Activated CD4-positive, alpha-beta T cell treated with anti-CD3 and anti-CD28 coated beads, Interleukin-2, amount 50 U/mL, for 1 hour (primary cell): ENCODE measurements at places on chromosomes 16 and 17.

GRCh38 chr17:77428020-77428748, 287.4 kb downstream of the SEC14L1 start:
- DNase-seq, result no peak

- DNase-seq, result no peak
Measured at GRCh38 chr17:4054446-4054845, 88.4 kb downstream of the ZZEF1 start.

GRCh38 chr17:245020-245419, 63.6 kb upstream of the DOC2B start:
- DNase-seq, result no peak

DNA sequence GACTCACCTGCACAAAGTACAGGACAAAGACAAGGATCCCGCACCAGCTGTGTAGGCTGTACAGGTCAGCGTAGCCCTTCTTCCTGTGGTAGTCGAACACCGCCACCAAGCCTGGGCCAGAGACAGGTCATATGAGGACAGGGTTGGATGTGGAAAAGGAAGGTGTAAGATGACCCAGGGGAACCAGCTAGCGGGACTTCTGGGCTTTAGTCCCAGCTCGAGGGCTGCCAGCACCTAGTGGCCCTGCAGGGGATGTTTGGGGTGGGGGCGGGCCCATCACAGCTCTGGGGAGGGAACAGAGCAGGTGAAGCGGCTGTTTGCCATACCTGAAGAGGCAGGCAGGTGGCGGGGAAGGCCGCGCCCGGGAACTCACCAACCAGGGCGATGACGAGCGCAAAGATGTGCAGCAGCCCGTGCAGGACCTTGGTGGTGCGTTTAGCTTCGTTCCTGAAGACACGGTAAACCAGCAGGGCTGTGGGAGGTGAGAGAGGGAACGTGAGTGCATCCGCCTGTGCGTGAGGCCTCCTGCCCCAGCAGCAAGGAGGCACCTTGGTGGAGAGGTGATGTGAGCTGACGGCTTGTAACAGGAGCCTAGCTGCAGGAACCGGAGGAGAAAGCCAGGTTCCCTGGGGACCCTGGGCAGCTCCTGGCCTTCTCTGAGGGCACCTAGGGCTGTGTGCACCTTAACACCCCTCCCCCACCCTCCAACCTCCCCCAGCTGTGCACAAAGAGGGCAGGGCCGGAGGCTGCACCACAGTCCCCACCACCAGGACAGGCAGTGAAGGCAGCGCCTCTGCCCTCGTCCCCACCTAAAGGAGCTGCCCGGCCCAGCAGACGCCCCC, 10.2 kb downstream of the CYB561 start:
- no peak for DNase-seq

- DNase-seq, result peak; percentile 58
Measured at GRCh38 chr17:79065105-79065670, 9.4 kb upstream of the ENGASE start.

DNA sequence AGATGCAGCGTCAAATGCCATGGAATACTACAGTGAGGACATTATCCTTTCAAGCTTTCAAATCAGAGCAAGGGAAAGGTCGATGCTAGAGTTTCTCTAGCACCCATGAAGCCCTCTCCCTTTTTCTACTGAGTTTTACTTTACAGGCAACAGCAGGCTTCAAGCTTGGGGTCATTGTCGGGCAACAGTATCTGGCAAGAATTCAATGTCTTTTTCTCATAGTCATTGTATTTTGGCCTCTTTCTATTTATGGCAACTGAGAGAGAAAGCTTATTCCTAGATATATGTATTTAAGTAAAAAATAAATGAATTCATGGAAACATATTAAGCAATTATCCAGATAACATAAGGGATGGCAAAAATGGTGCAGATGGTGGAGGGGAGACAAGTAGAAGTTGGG, 364 bp upstream of the CETP start:
- no peak for DNase-seq

- no peak for DNase-seq
Measured at GRCh38 chr16:782766-783403, 5.3 kb downstream of the RPUSD1 start.

GRCh38 chr17:17808706-17809432, 27.9 kb downstream of the SREBF1 start:
- no peak for DNase-seq

- DNase-seq, result no peak
Measured at GRCh38 chr16:58032710-58033293, 7.2 kb downstream of the MMP15 start.

GRCh38 chr16:66014221-66014620, 352.3 kb upstream of the CDH5 start:
- DNase-seq, result no peak

DNA sequence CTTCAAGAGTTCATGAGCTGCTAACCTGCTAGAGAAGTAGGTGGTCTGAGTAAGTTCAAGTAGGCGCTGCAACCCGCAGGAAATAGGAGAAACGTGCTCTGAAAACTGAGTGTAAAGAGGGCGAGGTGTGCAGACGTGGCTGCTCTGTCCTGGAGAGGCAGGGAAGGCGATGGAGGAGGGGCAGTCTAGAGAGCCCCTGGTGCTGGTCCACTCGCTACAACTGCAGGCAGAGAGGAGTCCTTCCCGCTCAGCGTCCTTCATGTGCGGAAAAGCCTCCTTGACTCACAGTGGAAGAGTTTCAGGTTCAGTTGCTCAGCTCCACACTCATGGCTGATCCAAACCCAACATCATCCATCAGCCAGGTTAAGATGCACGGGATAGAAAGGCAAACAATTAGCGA, 12.1 kb downstream of the ABCA3 start:
- no peak for DNase-seq

- DNase-seq, result no peak
Measured at GRCh38 chr16:53955221-53955875, 251.4 kb downstream of the FTO start.

GRCh38 chr16:229731-230281, 557 bp upstream of the LUC7L start:
- DNase-seq, result no peak

GRCh38 chr16:51103590-51103989, 47.5 kb downstream of the SALL1 start:
- no peak for DNase-seq

- no peak for DNase-seq
Measured at GRCh38 chr17:81234940-81235821, 3.7 kb downstream of the TEPSIN start.

- DNase-seq, result no peak
Measured at GRCh38 chr16:46859719-46860152, 24.4 kb upstream of the GPT2 start.

- no peak for DNase-seq
Measured at GRCh38 chr17:3929764-3930163, 13.5 kb upstream of the P2RX1 start.

GRCh38 chr16:73057291-73058210, 9.6 kb upstream of the ZFHX3 start:
- DNase-seq, result no peak

GRCh38 chr16:84379709-84380362, 11.5 kb downstream of the ATP2C2 start:
- no peak for DNase-seq

GRCh38 chr17:77096570-77097214, 44.1 kb upstream of the SEC14L1 start:
- DNase-seq, result no peak

DNA sequence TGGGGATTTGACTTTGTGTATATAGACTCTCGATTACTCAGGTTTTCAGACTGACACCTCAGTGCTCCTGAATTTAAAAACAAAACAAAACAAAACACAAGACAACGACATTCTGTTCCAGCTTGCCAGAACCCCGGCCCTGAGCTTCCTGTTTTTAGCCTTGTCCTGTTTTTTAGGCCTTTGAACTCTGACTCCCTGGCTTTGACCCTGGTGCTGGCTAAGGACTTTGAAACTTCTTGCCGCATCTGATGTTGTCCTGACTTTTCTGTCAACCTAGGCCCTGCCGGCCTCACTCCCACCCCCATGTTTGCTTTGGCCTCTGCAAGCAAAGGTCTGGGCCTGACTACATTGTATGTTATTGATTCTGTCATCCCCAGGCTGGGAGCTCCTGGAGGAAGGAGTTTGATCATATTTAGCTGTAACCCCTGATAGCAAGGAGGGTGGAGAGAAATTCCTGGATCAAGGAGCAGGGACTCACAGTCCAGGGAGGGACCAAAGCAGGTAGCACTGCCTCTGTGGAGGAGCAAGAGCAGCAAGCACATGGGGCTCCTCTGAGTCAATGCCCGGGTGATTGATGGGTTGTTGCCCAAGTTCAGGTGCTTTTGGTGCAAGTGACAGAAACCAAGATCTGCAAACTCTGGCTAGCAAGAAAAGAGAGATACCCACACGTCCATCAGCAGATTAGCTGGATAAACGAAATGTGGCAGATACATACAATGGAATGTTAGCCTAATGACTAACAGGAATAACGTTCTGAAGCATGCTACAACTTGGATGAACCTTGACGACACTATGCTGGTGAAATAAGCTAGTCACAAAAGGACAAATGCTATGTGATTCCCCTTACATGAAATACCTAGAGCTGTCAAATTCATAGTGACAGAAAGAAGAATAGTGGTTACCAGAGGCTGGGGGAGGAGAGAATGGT, 7.7 kb downstream of the CCL16 start:
- DNase-seq, result no peak

DNA sequence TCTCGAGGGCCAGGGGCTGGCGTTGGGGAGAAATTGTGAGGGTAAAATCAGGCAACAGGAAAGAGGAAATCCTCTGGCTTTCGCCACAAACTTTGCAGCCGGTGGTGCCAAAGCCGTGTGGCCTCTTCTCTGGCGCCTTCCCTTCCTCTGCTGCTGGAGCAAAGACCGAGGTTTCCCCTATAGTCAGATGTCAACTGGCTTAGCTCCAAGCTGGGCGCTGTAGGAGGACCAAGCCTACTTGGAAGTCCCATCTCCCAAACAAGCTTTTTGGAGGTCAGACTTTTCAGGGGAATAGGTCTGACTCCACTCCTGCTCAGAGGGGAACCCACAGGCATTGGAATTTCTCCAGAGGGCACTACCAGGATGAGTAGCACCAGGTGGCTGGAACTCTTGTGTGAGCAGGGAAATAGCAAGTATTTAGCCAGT, 5.0 kb downstream of the IGFBP4 start:
- no peak for DNase-seq

- DNase-seq, result no peak
Measured at GRCh38 chr16:12347365-12347764, 370.8 kb downstream of the SNX29 start.

GRCh38 chr16:77679391-77679790, 42.9 kb upstream of the NUDT7 start:
- DNase-seq, result no peak

DNA sequence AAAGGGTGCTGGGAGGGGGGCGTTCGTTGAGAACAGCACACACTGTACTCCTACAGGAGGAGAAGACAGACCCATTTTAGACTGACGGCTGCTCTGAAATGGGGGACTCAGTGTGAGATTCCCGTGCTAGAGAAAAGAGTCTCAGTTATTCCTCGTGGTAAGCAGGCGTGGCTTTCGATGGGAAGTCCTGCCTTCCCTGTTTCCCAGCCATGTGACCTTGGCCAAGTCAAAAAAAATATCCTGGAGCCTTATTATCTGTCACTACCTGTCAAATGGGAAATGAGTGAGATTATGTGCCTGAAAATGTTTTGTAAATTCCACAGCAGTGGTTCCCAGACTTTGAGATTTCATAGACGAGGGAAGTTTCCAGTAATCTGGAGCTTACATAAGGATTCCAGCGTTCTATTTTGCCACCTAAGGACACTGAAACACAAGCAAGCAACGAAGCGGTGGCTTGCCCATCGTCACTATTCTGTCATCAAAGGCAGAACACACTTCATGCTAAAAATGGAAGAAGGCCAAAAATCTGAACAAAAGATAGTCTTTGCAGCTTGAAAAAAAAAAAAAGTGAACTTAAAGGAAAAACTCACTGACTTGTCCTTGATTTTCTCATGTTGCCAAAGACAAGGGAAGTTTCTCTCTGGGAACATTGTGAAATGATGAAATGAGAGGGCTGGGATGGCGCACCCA, 253.4 kb upstream of the RPL38 start:
- DNase-seq, result no peak

DNA sequence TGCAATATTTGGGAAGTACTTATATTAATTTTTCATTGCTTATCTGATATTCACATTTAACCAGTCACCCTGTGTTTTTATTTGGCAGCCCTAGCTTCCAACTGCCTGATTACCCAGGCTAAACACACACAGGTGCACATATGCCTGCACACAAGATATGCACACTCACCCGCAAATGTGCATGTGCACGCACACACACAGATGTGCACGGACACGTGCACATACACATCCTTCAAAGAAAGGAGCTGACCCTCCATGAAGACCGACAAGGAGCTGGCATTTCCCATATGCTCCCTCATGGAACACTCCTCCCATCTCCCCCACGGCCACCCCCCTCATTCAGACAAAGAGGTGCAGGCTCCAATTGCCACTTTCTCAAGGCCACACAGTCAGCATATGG, 242.2 kb downstream of the ENGASE start:
- no peak for DNase-seq

GRCh38 chr17:18928628-18929125, 23.3 kb upstream of the SLC5A10 start:
- DNase-seq, result no peak
